Stimulated activated CD4-positive, alpha-beta T cell treated with anti-CD3 and anti-CD28 coated beads, Interleukin-4, amount 100 ng/mL, for 1 hour (primary cell): ENCODE measurements at places on chromosomes 6 and 20.

GRCh38 chr20:35002426-35003210 lies 47.0 kb downstream of the MYH7B start:
- no peak for DNase-seq

DNA sequence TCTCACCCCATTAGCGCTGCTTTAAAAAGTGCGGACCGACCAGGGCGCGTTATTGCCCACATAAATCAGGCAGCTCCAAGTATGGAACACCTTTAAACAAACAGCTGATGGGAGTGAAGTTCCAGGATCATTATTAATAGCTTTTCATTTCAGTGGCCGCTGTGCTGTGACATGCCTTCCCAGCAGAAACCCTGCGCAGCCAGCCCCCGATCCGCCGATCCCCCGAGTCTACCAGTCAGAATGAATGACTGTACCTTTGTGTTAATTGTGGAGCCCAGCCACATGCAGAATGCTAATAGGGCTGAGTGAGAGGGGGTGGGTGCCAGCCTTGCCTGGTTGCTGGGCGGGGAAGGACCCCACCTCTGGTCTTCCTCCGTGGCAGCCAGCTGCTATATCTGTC lies 21.9 kb downstream of the CDH22 start:
- no peak for DNase-seq

DNA sequence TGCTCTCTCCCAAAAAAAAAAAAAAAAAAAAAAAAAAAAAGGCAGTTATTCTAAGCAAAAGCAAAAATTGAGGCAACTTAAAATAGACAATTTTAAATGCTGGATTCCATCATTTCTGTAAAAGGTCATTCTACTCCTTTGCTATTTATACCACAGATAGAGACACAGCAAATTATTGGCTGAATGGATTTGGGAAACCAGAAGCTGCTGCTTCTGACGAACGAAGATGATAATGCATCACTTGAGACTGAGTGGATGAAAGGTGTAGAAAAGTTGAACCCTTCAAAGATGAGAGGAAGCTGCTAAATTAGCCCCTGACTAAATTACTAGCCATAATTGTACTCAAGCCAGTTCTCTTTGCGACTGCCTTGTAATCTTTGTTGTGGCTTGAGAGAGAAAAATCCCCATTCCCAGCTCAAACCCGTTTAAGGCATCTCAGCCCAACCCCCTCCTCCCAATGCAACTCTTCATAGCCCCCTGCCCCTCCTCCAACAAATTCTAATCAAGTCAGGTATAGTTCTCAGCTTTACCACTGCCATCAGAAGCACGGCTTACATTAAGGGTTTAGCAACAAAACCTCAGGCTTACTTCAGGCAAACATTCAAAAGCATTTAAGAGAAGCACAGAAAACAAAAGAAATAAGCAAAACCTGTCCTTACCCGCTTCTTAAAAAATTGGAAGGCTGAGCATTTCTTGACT lies 1.0 kb downstream of the SGK1 start:
- DNase-seq = no peak

DNA sequence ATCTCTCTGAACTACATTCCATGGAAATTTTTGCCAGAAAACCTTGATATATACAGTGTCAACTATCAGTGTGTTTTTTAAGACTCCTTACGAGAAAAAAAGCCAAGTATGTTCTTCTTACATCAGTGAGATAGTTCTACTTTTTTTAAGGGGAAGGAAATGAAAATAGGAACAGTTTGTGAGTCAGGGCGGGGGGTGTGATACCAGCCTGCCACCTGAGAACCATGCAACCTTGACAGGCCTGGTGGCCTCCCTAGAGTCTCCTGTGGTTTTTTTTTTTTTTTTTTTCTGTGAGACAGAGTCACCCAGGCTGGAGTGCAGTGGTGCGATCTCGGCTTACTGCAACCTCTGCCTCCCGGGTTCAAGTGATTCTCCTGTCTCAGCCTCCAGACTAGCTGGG lies 96.3 kb upstream of the GCM1 start:
- peak; percentile 13 for DNase-seq

GRCh38 chr6:122222761-122223160 lies 176.7 kb upstream of the HSF2 start:
- no peak for DNase-seq

GRCh38 chr6:147911686-147912085 lies 403.2 kb downstream of the SAMD5 start:
- DNase-seq = no peak

GRCh38 chr6:158910484-158911440 lies 89.2 kb downstream of the RSPH3 start:
- DNase-seq = no peak

GRCh38 chr20:48695255-48695654 lies 132.5 kb downstream of the PREX1 start:
- DNase-seq = no peak

GRCh38 chr20:40757087-40757486 lies 68.1 kb upstream of the MAFB start:
- no peak for DNase-seq

DNA sequence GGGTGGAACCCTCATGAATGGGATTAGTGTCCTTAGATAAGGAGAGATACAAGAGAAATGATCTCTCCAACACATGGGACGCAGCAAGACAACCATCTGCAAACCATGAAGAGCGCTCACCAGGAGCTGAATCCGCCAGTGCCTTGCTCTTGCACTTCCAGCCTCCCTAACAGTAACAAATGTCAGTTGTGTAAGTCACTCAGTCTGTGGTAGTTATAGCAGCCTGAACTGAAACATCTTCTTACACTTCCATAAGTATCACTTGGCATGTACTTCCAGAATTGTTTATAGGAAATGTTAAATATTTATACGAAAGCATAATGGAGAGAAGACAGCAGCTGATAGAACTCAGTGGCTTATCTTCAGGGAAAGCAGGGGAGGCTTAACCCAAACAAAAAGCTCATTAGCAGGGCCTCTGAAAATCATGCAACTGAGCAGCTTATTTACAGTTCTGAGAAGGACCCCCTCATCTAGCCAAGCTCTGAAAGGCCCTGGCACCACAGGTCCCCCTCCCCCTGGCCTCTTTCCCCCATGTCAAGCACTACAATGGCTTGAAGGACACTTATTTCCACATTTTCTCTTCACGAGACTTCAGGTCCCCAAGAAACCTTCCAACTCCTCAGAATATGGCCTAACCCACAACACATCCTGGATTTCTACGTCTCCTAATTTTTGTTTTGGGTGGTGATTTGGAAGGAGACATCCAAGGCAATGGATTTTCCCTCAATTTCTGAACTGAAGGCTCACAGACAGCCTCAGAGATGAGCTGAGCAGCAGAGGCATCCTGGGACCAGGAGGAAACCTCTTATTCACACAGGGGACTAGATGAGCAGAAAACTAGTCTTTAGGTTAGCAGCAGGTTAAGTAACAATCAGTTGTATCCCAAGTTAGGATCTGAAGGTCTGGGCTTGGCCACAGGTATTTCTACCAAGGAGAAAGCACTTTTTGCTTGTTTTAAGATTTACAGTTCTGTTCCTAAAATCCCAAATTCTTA lies 49.1 kb downstream of the GCLC start:
- DNase-seq = no peak

- peak; percentile 18 for DNase-seq
Observed at GRCh38 chr6:26087284-26088115, at the start of gene HFE. Gene HFE, plus strand, starts transcription at chr6:26087429. Its CDS starts 12 bp downstream, at chr6:26087441.

- DNase-seq = no peak
Observed at GRCh38 chr6:117483645-117484016, 1.2 kb downstream of the DCBLD1 start.

- DNase-seq = no peak
Observed at GRCh38 chr6:143395699-143396098, 54.8 kb downstream of the ADAT2 start.

DNA sequence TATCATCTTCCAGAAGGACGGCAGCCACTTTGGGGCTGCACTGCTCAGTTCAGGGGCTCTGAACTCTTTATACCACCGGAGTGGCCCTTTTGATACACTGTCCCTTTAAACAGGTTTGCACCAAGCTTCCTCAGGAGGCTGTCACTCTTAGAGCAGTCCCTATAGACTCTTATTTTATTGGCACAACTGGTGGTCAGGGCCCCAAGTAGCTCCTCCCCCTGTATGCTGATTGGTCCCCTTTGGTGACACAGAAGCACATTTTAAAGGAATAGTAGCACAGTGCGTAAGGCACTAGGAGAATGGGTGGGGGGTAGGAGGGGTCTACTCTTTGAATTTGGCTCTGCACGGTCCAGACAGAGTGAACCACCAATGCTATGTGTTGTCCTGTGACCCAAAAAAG lies 122.6 kb upstream of the MLN start:
- no peak for DNase-seq

DNA sequence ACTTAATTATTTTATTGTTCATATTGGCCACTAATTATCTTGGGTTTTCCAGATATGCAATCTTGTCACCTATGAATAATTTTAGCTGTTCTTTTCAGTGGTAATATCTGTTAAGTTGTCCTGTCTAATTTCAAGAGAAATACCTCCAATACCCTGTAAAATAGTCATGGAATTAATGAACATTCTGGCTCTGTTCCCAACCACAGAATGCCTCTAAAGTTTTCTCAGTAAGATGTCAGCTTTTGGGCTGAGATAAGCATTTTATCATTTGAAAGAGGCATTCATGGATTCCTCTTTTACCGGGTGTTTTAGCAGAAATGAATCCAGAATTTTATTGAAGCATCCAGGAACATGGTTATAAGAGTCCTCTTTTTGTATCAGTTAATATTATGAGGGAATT lies 109.3 kb downstream of the WDR27 start:
- DNase-seq = no peak

DNA sequence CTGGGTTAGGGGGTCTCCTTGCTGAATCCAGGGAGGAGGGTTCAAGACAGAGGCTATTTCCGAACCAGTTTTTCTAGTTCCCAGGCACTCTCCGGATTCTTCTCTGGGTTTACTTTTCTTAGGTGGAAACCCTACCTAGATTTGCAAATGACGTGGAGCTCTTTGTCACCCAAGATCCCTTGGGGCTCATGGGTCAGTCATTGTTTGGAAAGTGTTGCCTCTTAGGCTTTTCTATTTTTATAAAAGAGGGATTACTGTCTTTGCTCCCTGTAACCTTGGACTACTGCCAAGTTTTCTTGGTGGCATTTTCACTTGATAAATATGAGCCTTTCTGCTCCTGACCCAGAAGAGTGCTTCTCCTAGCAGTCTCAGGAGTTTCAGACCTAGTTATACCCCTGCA lies 33.6 kb downstream of the FAM209B start:
- no peak for DNase-seq

- DNase-seq = peak; percentile 66
Observed at GRCh38 chr20:47663354-47664067, 121.8 kb downstream of the SULF2 start.

GRCh38 chr6:73532293-73532692 lies 11.5 kb upstream of the EEF1A1 start:
- DNase-seq = no peak

DNA sequence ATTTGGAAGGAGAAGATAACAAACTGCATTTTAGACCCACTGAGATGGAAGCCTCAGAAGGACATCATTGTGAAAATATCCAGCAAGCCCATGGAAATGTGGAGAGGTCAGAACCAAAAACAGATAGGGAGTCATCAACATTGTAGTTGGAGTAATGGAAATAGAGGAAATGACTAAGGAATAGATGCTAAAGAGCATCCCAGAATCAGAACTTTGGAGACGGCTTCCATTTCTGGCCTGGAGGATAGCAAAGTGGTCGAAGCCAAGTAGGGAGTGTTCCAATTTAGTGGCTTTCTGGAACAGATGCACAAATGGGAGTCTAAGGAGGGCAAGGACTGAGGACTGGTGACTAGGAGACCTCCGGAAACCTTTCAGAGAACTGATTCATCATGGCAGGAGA lies 3.6 kb downstream of the BEND6 start:
- DNase-seq = no peak

GRCh38 chr20:3316136-3316535 lies 77.1 kb upstream of the SLC4A11 start:
- DNase-seq = no peak
